Central memory CD4-positive, alpha-beta T cell (primary cell): ENCODE measurements at places on chromosomes 13 and 19.

DNA sequence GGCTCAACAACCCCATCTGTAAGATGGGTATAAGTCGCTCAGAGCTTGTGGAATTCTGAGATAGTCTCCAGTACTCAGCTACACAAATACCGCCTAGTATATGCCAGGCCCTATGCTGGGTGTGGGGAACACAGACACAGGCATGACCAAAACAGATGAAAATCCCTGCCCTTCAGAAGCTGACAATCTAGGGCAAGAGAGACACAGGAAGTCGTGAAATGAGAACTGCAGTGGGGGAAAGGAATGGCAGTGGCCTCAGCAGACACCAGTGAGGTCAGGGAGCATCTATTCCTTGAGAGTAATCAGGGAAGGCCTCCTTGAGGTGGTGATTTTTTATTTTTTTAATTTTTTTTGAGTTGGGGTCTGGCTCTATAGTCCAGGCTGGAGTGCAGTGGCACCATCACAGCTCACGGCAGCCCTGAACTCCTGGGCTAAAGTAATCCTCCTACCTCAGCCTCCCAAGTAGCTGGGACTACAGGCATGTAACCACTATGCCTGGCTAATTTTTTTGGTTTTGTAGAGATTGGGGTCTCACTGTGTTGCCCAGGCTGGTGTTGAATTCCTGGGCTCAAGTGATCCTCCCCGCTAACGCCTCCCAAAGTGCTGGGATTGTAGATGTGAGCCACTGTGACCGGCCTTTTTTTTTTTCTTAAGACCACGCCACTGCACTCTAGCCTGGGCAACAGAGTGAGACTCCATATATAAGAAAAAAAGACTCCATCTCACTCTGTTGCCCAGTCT lies 3.2 kb downstream of the TMIGD2 start:
- no peak for DNase-seq

GRCh38 chr13:38669234-38669964 lies 17.5 kb upstream of the FREM2 start:
- no peak for DNase-seq

DNA sequence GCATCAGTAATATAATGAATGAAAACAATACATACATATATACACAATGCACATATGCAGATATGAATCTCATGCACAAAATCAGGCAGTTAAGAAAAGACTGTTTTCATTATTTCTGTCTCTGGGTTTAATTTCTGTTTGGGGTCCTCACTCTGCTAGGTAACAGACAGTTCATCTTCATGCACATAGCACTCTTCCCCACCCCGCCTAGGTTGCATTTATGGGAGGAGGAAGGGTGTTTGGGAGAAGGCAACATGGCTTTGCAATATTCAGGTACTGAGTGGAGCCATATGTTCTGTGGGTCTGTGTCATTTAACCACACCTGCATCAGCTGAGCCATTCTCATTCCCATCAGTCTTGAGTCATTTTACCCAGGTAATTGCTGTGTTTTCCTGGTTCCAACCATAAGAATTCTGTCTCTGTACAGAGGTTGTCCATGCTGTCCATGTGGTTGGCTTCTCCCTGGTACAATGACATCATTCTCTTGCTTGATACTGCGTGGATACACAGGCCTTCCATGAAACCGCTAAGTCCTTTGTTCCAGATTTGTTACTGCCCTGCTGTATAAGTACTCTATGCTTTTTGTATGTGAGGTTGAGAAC lies 45.3 kb downstream of the RFC3 start:
- no peak for DNase-seq

- no peak for DNase-seq
Observed at GRCh38 chr13:91232716-91233115, 114.8 kb upstream of the MIR17HG start.

DNA sequence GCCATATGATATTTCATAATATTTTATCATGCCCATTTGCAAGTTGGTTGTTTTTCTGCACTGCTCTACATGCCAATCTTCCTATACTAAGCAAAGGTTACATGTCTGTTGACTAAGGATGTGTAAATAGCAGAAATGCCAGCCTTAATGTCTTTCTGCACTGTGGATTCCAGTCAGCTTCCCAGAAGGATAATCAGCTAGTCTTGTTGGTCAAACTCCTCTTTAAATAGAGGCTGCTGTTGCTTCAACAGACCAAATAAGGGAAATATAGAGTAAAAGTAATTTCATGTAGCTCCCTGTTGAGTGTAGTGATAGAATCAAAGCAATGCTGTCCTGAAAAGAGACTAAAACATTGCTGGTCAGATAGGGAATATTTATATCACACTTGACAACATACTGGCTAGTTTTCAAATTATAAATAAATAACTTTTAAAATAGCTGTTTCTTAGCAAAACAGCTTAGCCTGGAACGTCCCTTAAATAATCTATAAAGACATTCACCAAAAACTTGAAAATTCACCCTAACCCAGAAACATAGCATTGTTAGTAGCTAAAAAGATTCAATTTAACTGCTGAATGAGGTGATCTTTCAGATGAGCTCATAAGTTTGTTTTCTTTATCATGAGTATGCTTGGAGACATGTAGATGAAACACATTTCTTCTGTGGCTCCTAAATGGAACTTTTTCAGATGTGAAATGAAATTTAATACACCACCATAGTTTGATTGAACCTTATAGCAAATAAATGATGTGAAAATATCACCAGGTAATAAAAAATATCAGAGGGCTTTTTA lies 56.6 kb downstream of the FRY start:
- no peak for DNase-seq

DNA sequence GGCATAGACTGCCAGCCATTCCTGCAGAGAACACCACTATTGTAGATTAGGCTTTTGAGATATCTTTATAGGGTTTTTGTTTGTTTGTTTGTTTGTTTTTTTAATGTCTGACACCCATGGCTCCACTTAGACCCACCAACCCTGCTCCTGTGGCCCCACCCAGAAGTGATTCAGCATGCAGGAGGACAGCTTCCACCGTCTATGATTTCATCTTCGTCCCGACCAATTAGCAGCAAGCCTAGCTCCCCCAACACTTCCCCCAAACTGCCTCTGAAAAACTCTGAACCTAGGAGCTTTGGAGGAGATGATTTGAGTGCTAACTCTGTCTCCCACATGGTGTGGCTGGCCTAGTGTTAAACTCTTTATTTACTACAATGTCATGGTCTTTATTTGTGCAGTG lies 108.3 kb upstream of the RXFP2 start:
- DNase-seq = no peak

GRCh38 chr13:63024458-63024857 lies 1608.8 kb upstream of the PCDH20 start:
- no peak for DNase-seq

- no peak for DNase-seq
Observed at GRCh38 chr13:21005193-21005592, 56.2 kb downstream of the LATS2 start.

- DNase-seq = no peak
Observed at GRCh38 chr19:33510462-33511194, 11.0 kb downstream of the PEPD start.
